ENCODE measurements at places on chromosomes 2 and 18.

GRCh38 chr2:37616677-37617005 is 54.8 kb downstream of the CDC42EP3 start:
- DNase-seq, result no peak

- no peak for DNase-seq
Observed at GRCh38 chr2:119190321-119191111, 32.0 kb upstream of the C1QL2 start.

DNA sequence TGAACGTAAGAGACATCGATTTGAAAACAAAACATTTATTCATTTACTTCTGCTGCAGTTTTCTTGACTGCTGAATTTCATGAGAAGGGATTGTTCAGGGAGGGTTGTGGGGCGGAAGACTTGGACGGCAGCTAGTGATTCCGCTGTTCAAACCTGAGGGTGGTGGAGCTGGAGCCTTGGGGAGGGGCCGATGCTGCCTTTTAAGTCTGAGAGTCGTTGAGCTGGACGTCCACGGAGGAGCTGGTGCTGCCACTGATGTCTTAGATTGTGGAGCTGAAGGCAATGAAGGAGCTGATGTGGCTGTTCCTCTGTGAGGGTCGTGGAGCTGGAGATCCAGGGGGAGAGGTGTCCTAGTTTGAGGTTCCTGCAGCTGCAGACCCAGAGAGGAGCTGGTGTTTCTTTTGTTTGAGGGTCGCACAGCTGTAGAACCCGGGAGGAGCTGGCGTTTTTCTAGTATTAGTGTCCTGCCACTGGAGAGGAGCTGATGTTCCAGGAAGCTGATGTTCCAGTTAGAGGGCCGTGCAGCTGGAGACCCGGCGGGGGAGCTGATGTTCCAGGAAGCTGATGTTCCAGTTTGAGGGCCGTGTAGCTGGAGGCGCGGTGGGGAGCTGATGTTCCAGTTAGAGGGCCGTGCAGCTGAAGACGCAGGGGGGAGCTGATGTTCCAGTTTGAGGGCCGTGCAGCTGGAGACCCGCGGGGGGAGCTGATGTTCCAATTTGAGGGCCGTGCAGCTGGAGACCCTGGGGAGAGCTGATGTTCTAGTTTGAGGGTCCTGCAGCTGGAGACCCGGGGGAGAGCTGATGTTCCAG is 150.9 kb downstream of the RTP5 start:
- DNase-seq, result peak; percentile 52

DNA sequence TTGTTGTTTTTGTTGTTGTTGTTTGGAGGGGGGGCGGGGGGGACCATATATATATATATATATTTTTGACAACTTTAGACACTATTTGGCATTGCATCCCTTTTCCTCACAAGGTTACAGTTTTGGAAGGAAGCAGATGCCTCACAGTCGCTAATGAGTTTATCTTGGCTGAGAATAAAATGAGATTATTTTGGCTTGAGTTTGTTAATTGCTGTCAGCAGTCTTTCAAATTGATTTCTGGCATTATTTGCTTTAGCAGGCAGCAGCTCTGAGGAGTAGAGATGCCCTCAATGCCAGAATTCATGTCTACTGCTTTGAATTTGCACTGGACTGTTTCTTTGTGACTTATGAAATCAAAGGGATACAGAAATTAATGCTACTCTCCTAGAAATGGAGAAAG is 595.2 kb upstream of the HNMT start:
- no peak for DNase-seq

- DNase-seq, result no peak
Observed at GRCh38 chr2:219332542-219332941, at the start of gene RESP18. Gene RESP18 (minus strand): TSS chr2:219332744.

DNA sequence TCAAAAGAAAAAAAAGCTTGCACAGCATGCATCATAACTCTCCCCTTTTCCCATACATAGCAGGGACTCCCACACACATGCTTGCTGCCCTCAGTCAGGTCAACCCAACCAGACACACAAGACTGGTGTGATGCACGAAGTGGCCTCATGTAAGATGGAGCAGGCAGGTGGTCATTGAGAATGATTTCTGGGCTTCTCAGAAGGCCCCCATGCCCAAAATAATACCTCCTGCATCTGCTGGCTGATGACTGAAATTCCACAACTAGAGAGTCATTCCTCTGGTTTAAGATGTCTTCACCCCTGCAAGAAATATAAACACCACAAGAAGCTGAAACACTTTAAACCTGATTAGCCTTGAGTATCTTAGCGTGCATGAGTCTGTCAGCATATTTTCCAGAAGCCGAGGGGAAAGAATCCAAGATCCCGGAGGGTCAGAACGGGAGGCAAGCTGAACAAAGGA is 131.1 kb downstream of the AFF3 start:
- no peak for DNase-seq
